ENCODE measurements at places on chromosomes 12 and 14.

DNA sequence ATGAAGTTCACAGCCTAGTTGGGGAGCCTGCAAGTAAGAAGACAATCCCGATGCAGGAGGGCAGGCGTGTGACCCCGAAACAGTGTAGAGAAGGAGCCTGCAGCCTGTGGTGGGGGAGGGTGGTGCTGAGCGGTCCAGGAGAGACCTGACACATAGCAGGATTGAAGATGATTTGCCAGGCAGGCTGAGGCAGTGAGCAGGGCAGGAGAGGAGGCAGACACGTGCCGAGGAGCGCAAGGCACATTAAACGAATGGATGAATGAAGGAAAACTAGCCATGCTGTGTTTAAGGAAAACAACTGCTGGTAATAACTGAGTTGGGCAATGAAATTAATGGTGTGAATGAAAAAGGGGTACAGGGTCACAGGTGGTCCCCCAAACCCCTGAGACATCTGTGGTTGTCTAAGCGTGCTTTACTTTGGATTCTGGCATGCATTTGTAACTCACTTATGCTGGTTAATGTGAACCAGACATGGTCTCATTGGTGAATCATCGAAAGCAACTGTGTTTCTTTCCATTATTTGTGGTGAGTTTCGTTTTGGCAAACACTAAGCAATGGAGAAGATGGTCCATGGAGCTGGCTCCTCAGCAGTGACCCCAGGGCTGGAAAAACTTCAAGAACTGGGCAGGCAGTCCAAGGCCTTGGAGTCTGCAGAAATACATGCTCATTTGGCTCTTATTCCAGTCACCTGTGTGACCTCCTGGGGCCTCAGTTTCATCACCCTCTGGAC is 96.9 kb upstream of the EVL start:
- peak; percentile 70 for DNase-seq

DNA sequence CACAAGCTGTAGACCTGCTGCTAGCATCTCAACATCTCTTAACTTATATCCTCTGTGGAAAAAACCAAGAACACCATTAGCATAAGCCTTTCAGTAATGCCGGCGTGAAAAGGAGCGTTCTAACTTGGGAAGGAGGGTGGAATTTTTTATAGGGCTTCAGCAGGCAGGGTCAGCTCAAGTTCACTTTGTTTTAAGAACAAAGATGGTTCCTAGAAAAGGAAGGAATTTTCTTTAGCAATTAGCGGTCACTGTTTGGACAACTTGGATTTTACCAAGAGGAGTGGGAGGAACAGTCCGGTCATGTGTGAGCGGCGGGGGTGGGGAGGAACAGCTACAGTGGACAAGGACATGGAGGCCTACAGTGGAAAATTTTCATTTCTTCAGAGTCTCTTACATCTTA is 35.9 kb downstream of the BBS10 start:
- DNase-seq = no peak

DNA sequence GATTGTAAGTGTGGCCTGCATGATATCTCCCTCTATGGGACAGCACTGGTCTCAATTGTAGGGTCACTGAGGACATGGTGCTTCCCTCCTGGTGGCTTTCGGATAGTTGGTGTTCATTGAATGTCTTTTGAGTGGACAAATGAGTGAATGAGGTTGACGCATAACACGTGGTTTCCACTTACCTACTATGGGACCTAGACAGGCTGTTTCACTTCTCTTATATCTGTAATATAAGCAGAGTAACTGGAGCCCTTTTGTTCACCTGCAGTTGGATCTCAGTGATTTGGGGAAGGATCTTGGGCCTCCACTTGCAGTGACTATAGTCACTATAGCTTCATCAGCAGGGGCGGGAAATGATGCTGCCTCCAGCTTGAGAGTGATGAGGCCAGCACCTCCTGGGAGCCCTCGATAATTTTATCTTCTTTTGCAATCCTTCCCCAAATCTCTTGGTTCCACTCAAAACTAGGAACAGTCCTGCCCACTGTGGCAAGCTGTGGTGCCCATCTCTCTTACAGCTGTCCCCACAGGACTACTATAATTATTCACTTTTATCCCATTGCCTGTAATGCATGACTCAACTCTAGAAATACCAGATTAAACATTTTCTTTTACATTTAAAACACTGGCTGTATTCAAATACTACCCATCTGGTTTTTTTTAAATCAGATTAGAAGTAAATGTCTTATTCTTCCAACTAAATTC is 242.9 kb downstream of the CHST11 start:
- no peak for DNase-seq

GRCh38 chr12:92719674-92720073 is 16.9 kb downstream of the PLEKHG7 start:
- no peak for DNase-seq

GRCh38 chr12:121214166-121214777 is 4.3 kb downstream of the P2RX4 start:
- DNase-seq = peak; percentile 22

GRCh38 chr14:69675877-69676416 is 64.6 kb downstream of the SUSD6 start:
- DNase-seq = no peak

DNA sequence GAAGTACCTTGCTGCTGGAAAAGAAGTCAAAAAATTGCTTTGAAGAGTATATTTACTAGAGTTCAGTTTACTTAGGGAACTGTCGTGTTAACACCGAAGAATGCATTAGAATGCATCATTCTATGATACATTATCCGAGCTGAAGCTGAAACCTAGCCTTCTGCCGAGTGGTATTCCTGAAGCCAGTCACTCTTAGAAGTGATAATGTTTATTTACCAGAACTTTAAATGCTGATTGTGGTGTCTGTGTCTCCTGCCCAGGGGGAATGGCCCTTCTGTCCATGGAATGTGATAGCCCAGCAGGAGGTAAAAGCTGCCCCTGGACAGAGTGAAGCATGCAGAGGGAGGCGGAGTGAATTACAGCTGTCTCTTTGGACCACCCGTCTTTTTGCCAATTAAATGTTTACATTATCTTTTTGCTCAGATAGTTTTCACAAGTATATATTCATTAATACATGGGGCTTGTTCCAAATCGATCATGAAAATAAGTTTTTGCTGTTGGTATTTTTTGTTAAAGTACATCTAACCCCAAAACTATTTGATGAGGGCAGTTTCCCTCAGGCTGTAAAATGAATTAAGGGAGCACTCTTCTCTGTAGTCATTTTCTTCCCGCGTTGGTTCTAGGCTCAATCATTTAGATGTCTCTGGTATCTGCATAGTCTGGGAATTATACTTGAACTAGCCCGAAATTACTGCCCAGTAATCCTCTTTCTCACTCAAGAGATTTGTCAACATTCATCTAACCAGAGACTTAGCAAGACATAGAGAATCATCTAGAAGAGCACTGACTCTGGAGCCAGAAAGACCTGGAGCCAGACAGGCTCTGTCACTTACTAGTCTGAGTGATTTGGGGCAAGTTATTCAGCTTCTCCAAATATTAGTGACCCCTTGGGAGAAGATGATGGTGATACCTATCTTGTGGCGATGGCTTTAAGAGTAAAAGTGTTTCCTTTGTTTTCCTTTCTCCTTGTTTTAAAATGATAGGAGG is 147.6 kb downstream of the CRADD start:
- DNase-seq = no peak

GRCh38 chr12:32002848-32003493 is 43.8 kb downstream of the RESF1 start:
- no peak for DNase-seq

DNA sequence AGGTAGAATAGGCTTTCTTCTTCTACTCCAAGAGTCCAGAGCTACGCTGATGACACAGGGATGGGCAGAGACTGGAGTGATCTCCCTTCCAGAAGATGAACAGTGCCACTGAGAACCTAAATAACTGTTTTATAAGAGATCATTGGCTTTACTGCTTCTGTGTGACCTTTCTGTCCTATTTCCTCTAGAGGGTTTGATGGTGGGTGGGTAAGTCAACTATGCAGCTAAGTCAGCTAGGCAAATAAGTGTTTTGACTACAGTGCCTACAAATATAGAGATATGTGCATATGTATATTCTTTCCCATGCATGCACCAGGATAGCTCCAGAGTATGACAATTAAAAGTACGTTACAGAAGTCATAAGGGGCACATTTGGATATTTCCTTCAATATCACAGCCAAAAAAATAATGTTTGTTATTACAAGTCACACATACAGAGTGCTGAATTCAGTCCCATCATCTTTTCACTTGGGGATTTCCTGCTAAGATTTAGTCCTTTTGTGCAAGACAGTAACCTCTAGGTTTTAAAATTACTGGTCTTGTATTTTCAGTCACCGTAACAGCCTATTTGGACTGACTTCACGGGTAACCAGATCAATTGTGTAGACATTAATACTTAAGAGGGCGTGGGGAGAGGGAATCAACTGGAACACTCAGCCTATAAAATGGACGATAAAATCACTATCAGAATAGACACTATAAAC is 412.6 kb upstream of the SOX5 start:
- DNase-seq = no peak

GRCh38 chr12:53055471-53056266 is 5.8 kb downstream of the TNS2 start:
- no peak for DNase-seq

DNA sequence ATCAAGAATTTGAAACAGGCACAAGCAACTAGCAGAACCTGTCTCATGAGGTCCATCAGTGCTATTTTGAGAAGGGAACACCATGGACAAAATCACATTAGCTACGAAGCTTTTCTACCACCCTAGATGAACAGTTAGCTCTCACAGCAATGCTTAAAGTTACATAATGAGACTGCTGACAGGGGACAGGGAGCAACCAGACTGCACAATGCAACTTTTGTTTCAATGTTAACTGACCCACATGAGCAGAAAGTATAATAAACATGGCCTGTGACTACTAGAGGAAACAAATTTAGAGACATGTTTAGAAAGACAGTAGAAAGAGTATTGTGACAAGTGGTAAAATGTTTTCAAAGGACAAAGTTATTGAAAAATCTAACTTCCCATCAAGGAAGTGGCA is 282.8 kb downstream of the CEP128 start:
- DNase-seq = no peak

GRCh38 chr12:89156340-89156739 is 196.0 kb downstream of the DUSP6 start:
- DNase-seq = no peak

GRCh38 chr12:101935890-101936746 is 58.7 kb downstream of the DRAM1 start:
- DNase-seq = peak; percentile 81

DNA sequence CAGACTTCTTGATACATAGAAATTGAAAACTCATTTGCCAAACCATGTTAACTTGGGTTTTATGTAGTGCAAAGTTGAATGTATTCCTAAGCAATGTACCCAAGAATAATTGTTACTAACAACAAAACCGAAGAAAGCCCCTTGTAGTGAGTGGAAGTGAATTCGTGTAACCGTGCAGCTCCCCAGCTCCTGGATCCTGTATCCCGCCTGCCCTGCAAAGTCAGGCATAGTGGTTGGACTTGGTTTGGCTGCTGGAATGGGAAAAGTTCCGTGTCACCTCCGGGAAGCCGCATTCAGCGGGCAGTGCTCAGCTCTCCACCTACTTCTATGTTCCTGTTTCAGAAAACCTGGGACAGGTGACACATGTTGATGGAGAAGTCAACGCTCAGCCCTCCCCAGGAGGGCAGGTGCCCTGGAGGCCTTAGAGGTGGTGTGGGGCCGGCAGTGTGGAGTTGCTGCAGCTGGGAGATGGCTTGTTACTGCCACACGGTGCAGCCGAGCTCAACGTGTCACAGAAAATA is 29.2 kb upstream of the C14orf180 start:
- no peak for DNase-seq

GRCh38 chr14:76293923-76294322 is 82.0 kb upstream of the ESRRB start:
- DNase-seq = no peak

- DNase-seq = no peak
Measured at GRCh38 chr14:93137864-93138263, 22.1 kb upstream of the ITPK1 start.

GRCh38 chr14:90627478-90627877 is 188.8 kb downstream of the TTC7B start:
- DNase-seq = no peak

DNA sequence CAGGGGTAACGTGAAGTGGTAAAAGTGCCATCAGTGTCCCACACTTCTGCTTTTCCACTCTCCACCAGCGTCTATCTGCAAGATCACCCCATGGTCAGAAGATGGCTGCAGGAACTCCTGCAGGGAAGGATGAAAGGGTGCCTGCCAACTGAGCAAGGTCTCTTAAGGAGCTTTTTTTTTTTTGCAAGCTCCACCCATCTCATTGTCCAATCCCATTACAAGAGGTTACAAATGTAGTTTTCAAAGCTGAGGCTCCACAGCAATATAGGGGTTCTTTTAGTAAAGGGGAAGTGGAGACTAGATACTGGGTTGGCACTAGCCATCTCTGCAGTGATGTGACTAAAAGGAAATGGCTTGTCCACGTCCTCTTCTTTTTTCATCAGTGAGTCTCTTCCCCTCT is 5.9 kb upstream of the BHLHE41 start:
- DNase-seq = no peak

DNA sequence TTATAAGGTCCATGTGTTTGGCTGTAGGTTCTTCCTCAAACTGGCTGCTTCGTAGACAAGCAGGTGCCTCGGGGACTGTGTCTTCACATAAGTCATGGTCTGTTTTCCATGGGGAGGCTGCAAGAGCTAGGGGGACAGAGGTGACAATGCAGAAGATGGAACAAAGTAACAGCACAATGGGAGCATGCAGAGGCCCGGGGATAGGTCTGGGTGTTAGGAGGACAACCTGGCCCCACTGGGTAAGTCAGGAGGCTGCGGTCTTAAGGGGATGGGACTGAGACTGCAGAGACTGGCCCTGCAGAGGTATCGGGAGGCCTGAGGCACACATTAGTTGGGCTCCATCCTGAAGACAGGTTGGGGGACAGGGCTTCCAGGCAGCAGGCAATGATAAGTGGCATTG is 88.9 kb downstream of the NTF3 start:
- DNase-seq = no peak

DNA sequence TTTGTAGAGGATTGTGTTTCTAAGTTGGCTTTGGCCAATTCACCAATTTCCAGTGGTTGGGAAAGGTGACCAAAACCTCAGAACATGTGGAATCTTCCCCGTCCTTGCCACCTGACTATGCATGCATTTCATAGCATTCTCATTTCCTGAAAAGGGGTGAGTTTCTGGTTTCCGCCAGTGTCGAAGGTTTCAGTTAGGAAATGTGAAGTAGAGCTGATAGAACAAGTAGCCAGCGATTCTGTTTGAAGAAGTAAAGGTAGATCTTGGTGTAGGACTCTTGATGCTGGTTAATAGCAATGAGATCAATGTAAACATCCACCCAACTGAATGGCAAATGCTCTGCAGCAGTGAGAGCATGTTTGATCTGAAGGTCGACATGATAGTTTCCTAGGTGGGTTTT is 15.9 kb downstream of the SMOC1 start:
- no peak for DNase-seq

GRCh38 chr14:96304956-96305355 is 48.9 kb downstream of the BDKRB1 start:
- DNase-seq = no peak

GRCh38 chr12:120971299-120972180 is 6.8 kb upstream of the HNF1A start:
- DNase-seq = peak; percentile 15

- DNase-seq = no peak
Measured at GRCh38 chr12:56241424-56242303, 11.8 kb downstream of the SLC39A5 start.
